ENCODE measurements at places on chromosomes 6 and 20.

GRCh38 chr6:43771210-43771857 is 1.3 kb downstream of the VEGFA start:
- DNase-seq, result peak; percentile 59

DNA sequence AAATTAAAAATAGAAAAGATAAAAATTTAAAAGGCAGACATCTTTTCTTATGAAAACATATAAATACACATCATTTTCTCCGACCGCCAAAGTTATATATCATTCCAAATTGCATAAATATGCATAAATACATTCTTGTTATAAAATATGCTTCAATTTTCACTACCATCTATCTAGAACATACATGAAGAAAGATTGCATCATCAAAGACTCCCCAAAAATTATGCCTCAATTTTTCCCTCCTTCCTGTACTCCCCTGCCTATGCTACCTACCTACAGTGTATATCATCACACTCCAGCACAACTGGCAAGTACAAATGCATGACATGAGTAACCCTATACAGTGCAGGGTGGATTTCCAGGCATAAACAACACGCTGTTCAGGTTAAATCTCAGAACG is 49.9 kb upstream of the TENT5A start:
- no peak for DNase-seq

DNA sequence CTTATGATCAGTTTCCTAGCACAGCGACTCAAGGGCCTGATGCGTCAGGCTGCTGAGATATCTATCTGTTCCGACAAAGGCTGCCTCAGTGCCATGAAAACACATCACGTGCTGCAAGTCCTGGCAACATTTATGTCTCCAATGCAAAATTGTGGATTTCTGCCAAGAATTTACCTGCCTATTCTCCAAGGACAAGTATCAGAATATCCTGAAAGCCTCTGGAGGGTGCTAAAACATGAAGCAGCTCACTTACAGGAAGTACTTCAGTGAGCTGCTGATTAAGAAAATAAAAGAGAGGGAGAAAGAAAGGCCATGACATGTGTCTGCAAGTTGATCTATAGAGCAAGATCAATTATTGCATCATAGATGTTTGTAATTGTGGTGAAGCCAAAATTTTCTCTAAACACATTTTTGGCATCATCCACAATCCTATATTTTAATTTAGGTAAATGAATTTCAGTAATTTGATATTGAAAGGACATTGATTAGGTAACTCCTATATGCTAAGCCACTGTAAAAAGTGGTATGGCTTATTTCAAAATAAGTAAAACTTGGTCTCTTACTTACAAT is 25.8 kb upstream of the TPBG start:
- DNase-seq, result no peak

DNA sequence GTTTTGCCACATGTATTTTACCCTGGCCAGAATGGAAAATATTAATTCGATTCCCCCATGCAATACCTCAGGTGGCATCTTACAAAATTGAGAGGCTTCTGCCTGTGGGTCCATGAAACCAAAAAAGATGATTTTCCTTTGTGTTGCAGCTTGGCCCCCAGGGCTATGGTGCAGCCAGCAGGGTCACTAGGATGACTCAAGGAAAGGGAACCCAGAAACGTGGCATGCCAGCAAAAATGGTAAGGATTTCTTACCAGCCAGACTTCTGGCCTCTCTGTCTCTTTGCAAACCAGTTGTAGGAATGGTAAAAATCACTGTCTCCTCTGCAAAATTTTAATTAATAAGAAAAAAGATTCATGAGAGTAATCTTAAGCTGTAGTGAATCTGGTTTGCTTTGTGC is 11.6 kb upstream of the TAAR9 start:
- no peak for DNase-seq

- DNase-seq, result no peak
Observed at GRCh38 chr6:145865175-145865574, 50.6 kb upstream of the FBXO30 start.

GRCh38 chr6:144657691-144658090 is 372.6 kb downstream of the UTRN start:
- DNase-seq, result no peak

GRCh38 chr20:22446613-22447446 is 137.5 kb downstream of the FOXA2 start:
- DNase-seq, result no peak

DNA sequence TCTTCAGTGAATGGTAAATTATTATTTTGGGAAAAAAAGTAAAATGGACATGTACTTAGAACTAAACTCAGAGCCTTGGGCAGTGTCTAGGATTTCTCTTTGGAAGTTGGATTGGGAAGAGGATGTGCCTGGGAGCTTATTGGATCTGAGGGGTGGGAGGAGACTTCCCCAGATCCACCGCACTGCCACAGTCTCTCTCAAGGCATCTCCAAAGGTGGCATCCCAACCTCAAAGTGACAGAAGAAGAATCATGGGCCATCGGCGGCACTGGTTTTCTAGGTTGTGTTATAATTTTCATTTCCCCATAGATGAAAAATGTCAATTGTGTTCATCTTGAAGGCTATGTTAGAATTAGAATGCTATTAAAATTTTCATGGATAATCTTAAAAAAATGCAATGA is 66.8 kb upstream of the CD93 start:
- no peak for DNase-seq

DNA sequence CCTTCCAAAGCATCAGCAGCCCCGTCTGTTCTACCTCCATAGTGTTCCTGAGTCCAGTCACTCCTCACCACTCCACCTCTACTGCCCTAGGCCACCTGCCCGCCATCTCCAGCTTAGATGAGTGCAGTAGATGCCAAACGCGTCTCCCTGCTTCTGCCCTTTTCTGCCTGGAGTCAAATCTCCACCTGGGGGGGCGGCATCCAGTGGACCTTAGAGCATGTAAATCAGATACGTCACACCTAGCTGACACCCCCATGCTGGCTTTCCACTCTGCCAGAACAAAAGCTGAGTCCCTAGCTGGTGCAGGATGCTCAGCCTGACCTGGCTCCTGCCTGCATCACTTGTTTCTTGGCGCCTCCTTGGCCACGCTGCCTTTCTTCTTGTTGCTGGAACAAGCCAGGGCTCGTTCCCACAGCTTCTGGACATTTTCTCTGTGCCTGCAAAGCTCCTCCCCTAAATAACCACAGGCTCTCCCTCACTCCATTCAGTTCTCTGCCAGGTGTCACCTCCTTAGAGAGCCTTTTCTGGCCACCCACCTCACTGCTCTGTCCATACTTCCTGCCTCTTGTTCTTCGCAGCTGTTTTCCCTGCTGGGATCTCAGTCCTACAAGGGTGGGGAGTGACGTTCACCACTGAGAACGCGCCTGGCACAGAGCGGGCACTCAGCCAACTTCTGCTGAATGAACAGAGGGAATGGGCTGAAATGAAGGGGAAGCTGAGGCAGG is 5.8 kb downstream of the DDR1 start:
- no peak for DNase-seq

- no peak for DNase-seq
Observed at GRCh38 chr20:18156045-18156444, 18.4 kb downstream of the KAT14 start.

All from fibroblast of gingiva (primary cell).